Left ventricle myocardium inferior (tissue), 1 donor: ENCODE measurements at places on chromosomes 5 and 9.

GRCh38 chr9:108612513-108612912 is 243.3 kb downstream of the ACTL7B start:
- DNase-seq, result no peak

GRCh38 chr5:159106193-159106568 is 6.5 kb upstream of the EBF1 start:
- no peak for DNase-seq

DNA sequence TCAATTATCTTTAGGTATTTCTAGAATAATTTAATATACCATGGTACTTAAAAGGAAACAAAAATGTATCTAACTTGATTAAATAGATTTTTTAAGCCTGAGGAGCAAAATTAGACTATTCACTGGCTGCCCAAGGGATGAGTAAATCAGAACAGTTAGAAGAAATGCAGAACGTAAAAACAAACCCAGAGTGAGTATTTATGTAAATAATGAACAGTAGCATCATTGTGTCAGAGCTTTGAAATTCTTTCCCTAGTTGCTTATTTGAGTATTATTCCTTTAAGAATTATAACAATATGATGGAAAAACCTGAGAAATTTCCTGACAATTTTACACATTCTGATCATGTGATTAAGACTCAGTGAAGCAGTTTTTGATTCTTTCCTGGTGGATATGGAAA is 200.9 kb downstream of the GDNF start:
- no peak for DNase-seq

GRCh38 chr9:106992186-106992585 is 129.2 kb downstream of the ZNF462 start:
- DNase-seq, result no peak

GRCh38 chr5:17720071-17720470 is 85.8 kb downstream of the TAF11L14 start:
- no peak for DNase-seq

DNA sequence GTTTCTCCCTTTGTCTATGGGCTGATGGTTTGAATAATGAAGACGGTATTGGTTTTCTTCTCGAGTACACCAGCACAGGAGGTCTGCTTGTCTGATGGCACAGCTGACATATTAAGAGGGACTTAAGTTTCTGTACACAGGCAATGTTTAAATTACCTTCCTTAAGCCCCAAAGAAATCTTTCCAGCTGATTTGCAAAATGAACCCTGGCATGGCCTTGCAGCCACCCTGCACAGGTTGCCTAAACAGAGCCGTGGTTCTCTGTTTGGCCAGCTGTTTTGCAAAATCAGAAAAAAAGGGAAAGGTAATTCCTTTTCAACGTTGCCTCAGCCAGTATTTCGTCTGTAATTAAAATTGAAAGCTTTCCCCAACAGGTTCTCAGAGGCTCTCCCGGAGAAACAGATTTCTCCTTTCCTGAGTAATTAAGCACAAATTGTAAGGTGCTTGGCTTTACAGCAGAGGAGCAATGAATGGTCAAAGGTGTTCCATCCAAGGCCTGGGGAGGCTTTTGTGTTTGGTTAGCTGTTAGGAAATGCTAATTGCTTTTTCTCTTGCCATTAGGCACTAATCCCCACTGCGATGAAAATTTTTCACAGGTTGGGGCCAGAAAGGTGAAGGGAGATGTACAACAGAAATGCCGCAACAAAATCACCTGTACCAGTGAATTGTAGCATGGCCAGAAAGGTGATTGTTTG is 138.9 kb downstream of the RASEF start:
- no peak for DNase-seq

GRCh38 chr5:143142596-143143435 is 260.7 kb downstream of the NR3C1 start:
- peak; percentile 70 for DNase-seq

GRCh38 chr5:81180780-81181460 is 52.2 kb upstream of the CKMT2 start:
- no peak for DNase-seq

- DNase-seq, result no peak
Observed at GRCh38 chr5:27472000-27472763, 433.8 kb upstream of the CDH9 start.

DNA sequence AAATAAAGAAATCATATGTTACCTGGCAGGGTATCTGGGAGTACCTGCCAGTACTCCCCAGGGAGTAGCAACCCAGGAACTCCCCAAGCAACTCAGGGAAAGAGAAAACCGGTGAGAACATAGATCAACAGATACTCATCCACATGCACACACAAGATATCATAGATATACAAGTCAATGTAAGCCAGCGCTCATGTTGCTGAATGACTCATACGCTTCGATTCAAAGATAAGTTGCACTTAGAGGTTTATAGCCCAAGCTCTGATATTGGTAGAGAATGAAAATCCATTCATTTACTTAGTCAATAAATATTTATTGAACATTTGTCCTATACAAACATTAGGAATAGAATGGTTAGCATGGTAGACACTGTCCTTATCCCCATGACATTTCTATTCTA is 219.1 kb upstream of the TRPC7 start:
- no peak for DNase-seq

DNA sequence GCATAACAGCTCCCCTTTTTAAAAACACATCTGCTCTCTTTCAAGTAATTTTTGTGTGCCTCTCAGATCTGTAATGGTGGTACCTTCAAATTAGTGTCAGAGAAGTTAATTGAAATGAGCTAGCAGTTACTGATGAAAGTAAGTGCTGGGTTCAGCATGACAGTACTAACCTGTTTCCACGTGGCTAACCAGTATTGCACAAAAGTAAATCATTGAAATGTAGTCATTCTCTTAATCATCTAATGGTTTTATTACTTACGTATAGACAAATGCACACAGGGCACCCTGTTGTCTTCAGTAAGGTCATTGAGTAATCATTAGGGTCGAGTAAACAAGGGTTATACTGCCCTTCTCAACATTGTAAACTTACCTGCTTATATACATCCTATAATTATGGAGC is 157.8 kb upstream of the PRR16 start:
- no peak for DNase-seq

DNA sequence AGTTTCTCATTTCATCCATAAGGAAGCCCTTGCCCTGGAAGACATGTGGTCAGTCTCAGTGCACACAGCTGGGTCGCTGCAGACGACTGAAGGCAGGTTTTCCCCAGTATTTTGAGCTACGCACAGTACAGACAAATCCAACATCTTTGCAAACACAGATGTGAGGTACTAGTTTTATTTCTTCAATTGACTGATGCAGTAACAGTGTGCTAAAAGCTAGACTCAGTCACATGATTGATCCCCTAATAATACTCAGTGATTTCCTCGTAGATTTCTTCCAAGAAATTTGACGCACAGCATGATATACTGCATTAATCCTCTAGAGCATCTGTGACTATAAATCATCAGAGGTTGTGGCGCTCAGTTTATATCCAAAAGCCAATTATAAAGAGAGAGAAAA is 346.1 kb downstream of the DIRAS2 start:
- no peak for DNase-seq

DNA sequence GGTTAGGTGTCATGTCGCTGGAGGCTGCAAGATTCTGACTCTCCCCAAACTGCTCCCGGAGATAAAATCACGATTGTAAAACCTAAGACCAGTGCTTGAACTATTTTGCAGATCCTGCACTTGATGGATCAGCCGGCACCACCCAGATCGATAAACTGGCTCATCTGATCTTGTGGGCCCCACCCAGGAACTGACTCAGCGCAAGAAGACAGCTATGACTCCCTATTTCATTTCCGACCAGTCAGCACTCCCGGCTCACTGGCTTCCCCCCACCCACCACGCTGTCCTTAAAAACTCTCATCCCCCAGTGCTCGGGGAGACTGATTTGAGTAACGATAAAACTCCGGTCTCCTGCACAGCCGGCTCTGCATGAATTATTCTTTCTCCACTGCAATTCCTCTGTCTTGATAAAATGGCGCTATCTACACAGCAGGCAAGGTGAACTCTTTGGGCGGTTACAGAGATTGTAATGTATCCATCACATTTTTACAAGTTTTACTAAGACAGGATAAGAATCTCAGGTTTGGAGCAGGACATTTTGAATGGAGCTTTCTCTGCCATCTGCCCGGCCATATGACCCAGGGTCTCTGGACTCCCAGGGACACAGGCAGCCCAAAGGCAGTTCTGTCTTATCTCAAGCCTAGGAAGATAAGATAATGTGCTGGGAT is 10.6 kb upstream of the PPP1R26 start:
- DNase-seq, result no peak

- no peak for DNase-seq
Observed at GRCh38 chr5:26802944-26803343, 235.4 kb downstream of the CDH9 start.

- no peak for DNase-seq
Observed at GRCh38 chr9:78013934-78014333, 17.7 kb downstream of the GNAQ start.

GRCh38 chr9:72527801-72528195 is 6.4 kb downstream of the TMC1 start:
- no peak for DNase-seq

DNA sequence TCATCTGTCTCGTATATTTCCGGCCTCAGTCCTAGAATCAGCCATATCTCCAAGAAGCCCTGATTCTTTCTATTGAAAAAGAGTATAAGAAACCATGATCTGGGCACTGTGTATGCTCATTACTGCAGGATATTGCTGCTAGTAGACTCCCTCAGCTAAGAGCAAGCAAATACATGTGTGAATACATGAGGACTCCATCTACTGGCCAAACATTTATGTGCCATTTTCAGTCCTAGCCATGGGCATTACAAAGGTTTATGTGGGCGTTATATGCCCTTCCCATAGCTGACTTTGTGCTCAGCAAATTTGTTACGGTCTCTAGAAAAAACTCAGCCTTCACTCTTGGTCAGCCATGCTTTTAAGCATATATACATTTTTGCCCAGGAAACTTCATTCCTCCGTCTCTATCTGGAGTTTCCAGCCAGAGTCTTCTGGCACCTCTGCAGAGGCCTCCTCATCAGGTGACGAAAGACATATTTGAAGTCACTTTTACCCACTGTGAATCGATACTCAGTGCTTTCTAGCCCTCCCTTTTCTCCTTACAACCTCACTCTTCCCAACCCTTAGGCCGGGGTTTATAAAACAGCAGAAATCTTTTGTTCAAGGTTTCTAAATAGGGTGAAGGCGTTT is 1495.6 kb upstream of the CDH6 start:
- no peak for DNase-seq

GRCh38 chr9:106961623-106962022 is 98.7 kb downstream of the ZNF462 start:
- no peak for DNase-seq

GRCh38 chr5:172559004-172559932 is 81.8 kb upstream of the NEURL1B start:
- peak; percentile 71 for DNase-seq
